Upper lobe of left lung (tissue), 6 donors: ENCODE measurements at places on chromosomes 11 and 22. TPM values are rescaled to one million over a fixed set of nuclear protein-coding genes. Genes with fewer than 3 reads are reported as not detected.

- DNase-seq = peak; percentile 58
These were observed 519 bp downstream of the ARRB1 start for GRCh38 chr11:75350743-75351540.

- peak; percentile 69 for DNase-seq
These were observed 886 bp upstream of the NIPSNAP1 start for GRCh38 chr22:29581799-29582198.

DNA sequence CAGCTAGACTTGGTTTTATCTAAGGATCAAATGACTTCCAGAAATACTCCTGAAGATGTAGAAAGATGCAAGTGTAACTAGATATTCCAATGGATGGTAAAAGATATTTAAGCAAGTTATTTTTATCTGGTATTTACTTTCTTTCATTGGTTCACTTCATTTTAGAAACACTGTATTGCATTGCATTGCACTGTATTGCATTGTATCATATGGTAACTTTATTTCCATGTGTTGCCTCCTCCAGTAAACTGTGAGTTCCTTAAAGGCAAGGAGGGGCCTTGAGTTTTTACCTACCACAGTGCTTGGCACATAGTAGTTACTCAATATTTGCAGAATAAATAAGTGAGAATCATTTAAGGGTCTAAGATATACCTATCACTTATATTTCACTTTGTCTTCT lies 31.8 kb upstream of the FLI1 start:
- no peak for DNase-seq

CLP1 gene
- 16.9 TPM for total RNA-seq

- DNase-seq = peak; percentile 83
These were observed 2.9 kb downstream of the PKNOX2 start for GRCh38 chr11:125167292-125167953.
